ENCODE measurements at places on chromosomes 13 and 19.

GRCh38 chr19:33186431-33187182 is 7.5 kb upstream of the LRP3 start:
- no peak for DNase-seq

DNA sequence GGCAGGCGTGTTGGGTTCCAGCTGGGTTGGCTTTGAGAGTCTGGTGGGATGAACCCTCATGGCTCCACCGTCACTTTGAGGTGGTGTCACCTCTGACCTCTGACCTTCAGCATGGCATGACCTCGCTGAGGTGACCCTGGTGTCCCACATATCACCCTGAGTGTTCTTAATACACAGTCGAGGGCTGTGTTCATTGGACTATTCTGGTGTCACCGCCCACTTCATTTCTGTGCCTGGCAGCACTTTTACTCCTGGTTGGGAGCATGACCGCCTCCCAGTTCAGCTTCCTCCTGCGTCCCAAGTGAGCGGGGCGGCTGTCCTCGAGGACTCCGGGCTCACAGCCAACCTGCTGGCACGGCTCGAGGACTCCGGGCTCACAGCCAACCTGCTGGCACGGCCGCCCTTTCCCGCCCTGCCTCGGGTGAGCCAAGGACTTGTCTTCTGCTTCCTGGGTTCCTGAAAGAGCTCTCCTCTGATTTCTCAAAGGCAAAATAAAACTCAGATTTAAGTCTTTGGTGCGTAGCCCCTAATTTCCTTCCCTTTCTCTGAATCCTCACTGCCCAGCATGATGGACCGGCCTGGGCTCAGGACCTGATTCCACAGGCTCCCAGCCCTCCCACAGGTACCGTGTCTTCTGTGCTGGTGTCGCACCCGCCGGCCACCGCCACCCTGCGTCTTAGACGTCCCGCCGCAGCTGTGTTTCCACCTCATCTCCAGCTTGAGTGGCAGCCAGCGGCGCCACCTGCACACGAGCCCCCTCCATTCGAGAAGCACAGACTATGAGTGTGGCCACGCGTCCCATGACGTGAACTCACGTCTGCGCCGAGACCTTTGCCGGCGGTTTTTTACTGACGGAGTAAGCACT is 10.4 kb downstream of the ATP4B start:
- DNase-seq = no peak

GRCh38 chr19:41376241-41376997 is at the start of gene TMEM91:
TMEM91 (plus strand) TSS chr19:41376533; CDS start chr19:41378310, 1,777 bp downstream.
- peak; percentile 29 for DNase-seq

DNA sequence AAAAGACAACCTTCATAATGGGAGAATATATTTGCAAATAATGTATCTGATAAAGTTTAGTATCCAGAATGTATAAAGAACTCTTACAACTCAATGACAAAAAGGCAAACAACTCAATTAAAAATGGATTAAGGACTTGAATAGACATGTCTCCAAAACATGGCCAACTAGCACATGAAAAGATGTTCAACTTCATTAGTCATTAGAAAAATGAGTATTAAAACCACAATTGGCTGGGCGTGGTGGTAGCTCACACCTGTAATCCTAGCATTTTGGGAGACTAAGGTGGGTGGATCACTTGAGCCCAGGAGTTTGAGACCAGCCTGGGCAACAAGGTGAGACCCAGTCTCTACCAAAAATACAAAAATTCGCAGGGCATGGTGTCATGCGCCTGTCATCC is 18.8 kb upstream of the ZMYM5 start:
- DNase-seq = no peak

DNA sequence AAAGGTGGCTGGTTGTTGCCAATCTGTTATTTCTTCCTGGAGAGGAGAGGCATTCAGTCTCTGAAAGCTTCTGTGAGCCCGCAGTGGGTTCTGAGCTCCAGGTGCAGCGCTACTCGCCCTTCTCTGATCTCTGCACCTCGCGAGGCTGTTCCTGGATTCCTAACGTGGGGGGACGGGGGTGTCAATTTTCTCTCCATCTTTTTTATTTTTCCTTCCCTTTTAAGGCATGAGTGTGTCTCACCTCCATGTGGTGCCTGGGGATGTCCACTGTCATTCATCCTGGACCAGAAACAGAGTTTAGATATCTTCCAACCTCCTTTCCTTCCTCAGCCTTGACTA is 626 bp downstream of the ZNF233 start:
- no peak for DNase-seq

GRCh38 chr19:3136684-3137055 is 837 bp downstream of the GNA15 start:
- DNase-seq = no peak

DNA sequence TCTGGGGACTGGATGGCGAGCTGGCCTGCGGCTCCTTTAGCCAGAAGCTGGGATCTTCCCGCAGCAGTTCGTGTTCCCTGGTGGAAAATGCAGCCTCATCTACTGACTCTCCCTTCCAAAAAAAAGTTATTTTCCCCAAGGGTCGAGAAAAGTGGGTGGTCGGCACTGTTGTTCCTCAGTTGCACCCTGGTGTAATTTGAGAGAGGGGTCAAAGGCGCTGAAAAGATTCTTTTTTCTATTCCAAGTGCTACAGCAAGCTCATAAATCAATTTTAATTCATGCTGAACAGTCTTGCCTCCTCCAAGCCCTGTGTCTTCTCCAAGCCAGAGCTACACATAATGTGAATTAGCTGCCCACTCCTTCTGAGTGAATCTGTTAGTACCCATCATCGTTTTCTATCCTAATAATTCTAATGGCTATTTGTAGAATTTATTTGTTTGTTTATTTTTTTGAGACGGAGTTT is 774 bp downstream of the SLC25A15 start:
- DNase-seq = no peak

- no peak for DNase-seq
These were observed 906.3 kb downstream of the PCDH9 start for GRCh38 chr13:66323745-66324347.

DNA sequence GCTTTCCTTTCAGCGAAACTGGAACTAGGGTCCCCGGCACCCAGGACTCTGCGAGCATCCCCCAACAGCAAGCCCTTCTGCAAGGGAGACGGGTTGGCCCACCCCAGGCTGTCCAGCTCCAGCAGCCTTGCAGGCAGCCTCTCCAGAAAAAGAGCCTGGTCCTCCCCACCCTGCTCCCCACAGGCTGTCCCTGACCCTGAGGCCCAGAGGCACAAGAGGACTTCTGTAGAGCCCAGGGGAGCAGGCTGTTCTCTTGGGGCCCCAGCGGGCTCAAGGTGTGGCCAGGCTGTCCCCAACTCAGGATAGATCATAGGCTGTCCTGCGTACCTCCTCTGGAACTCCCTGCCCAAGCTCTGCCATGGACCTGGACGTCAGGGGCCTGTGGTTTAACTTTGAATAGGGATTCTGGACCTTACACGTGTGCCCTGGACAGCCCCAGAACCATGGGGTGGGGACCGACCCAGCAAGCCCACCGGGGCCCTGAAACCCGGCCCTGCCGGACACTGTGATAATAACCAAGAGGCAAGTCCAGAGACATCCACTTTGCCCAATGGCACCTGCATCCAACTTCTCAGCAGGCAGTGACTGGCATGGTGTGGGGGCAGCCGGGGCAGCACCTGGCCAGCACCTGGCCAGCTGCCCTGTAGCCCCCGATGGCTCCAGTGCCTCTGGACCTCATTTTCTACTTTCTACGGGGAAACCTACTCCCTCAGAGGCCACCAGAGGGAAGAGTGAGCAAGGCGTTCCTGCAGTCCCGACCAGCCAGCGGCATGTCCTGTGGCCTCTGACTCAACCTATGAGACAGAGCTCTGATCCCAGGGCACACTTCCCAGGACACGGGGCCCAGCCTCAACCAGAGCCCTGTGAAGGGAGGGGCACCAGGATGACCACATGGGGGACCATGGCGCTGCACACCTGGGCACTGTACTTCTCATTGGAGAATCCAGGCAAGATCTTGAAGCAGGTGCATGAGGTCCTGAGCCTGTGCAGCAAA is 50.9 kb upstream of the TPM4 start:
- peak; percentile 15 for DNase-seq

GRCh38 chr19:51157265-51157664 is 15.2 kb downstream of the SIGLEC7 start:
- DNase-seq = no peak

- no peak for DNase-seq
These were observed 16.6 kb upstream of the GATAD2A start for GRCh38 chr19:19388568-19389555.

DNA sequence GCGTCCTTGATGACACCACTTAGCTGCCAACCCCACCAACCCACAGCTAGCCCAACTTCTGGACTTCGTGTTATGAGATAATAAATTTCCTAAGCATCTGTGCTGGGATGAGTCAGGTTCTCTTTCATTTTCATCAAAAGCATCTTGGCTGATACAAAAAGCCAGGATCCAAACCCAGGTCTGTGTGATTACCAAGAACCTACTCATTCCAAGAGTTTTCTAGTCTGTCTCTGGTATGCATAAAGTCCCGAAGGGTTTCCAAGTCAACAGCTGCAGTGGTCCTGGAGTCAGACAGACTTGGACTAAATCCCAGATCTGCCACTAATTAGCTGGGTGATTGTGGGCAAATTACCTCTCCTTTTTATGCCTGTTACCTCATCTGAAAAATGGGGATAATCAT is 55.5 kb upstream of the SERP2 start:
- DNase-seq = no peak

DNA sequence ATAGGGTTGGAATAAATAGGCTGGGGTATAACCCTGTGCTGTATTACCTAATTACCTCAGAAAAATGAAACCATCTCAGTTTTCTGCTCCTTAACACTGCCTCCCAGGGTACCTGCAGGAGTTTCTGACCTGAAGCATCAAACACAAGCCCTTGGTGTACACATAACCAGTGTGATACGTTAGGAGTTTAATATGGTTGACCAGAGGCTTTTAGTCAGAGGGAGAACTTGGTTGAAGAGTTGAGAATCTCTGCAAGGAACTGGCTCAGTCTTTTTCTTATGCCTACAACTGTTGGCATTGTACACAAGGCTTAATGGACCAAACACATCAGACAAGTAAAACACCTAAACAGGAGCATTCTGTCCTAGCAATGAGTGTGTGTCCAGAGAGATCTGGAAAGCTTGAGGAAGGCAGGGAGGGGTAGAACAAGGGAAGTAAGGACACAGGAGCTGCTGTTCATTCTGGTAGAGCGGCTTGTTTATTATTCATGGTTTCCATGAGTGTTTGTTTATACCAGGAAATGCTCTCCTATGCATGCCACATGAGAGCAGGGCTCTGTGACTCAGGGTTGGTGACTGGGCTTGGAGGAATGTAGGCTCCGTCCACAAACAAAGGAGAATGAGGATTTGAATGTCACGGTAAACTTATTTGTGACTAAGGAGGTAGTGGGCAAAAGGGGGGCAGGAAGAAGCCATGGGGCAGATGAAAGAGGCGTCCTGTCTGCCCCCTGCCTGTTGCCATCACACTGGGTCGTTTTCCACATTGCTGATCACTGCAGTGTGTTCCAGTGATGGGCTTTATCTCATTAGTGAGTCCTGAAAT is 11.9 kb upstream of the SPATA13 start:
- no peak for DNase-seq
